ENCODE measurements at places on chromosomes 2 and 18.

DNA sequence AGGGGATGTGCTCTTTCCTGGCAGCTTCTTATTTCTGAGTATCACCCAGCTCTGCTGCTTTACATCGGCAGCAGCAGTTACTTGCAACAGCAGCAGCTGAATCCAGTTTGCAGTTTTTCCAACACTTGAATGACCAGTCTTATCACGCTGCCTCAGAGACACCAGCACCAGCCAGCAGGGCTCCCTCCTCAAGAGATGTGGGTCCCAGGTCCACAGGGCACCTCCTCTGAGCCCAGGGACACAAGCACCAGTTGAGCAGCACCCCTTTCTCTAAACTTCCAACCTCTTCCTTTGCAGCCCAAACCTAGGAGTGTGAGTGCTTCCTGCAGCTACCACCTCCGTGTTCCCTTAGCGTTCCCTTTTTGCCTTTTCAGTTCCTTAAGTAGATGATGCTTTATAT, 50.4 kb upstream of the YPEL5 start:
- no peak for DNase-seq

DNA sequence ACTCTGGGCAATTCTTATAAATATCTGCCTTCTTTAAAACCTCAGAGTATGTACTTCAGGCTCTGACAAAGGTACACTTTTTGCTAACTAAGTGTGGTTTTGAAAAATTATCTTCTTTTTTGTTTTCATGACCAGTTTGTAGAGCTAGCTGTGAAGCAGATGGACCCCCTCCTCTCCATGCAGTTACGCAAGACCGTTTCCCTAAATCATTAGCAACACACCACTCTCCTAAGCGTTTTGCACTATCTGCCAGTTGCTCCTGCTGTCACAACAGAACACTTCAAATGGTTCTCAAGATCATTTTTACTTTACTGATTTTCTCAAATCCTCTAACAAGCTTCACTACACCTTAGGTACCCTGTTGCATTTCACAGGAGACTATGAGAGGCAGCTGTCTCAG, 53.3 kb downstream of the GULP1 start:
- no peak for DNase-seq

DNA sequence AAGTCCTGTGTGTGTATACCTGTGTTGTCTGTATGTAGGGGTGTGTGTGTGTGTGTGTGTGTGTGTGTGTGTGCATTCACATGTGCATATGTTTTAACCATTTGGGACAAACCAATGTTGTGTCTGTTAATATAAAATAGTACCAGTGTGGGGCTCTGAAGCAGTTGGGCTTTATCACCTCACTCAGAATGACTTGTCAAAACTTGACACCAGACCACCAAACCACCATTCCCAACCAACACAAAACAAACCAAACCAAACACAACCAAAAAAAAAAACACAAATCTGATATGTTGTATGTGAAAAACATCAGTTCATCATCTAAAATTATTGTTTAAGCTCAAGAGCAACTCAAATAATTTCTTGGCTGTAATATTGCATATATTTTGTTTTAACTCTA, 42.1 kb downstream of the CALCRL start:
- no peak for DNase-seq

GRCh38 chr2:191250400-191250799, 5.2 kb downstream of the MYO1B start:
- no peak for DNase-seq

DNA sequence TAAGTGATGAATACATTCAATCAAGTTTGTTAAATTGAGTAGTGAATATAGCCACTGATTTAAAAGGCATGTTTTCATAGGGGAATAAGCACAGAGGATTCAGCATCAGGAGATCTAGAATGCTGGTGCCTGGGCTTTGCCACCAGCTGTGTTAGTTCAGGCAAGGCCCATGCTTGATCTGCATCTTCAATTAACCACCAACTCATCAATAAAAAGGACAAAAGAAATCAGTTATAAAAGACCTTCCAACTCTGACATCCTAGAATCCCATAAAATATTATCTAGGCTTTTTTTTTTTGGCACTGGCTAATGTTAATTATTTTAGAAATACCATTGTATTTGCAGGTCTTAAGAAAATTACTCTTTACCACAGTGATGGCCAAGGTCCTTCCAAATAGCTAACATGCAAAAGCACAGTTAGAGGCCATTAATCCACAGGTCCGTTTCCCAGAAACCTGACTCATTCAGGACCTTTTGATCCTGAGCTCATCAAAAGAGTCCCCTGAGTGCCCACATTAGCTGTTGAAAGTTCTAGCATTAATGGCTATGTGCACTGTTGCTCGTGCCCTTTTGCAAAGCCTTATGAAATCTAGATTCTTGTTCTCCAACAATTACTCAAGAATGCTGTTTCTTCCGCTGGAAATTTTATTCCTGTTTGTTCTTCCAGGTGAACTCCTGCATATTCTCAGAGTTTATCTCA, 170.0 kb downstream of the CYRIA start:
- no peak for DNase-seq

DNA sequence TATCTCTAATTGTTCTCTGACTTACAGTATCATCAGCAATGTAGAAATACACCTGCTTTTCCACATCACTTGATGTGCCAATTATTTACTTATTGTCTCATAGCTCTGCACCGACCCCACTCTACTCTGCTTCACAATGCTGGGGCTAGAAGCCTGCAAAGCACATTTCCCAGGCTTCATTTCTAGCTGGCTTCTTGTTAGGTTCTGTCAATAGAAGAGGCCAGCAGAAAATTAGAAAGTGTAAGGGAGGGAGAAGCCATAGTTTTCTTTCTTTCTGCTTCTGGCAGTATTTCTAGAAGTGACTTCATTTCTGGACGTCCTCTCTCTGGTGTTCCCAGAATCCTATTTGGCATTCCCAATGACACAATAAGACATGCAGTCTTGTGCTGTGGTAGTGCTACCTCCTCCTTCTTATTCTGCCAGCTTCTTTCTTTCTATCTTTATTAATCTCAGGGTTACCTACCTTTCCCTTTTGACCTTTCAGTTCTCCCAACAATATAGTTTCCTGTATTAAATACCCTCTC, 12.5 kb upstream of the TANC1 start:
- no peak for DNase-seq

DNA sequence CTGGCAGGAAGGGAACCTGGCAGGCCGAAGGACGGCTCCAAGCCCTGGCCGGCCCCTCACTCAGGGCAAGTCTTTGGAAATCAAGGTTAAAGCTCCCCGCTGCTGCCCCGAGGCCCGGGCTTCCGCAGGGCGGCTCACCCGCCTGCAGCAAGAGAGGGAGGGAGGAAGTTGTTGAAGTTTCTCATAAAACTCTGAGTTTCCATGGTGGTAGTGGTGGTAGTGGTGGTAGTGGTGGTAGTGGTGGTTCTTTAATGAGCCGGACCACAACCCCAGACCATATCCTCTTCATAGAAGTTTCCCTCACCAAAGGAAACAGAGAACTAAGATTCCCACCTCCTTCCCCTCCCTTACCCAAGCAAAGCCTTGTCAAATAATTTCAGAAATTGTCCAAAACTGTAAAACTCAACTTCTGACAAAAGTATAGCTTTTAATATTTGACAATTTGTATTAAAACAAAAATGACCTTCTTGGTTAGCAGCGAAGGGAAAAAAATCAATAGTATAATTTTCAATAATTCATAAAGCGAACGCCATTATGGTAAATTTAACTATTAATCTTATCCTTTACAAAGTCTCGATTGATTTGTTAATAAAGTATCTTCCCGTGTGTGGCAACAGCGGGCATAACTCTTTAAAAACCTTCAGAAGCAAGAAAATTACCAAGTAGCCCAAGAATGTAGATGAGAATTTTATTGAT, 1.5 kb upstream of the HOXD10 start:
- DNase-seq = no peak

GRCh38 chr2:8303322-8303832, 378.5 kb upstream of the ID2 start:
- peak; percentile 48 for DNase-seq

DNA sequence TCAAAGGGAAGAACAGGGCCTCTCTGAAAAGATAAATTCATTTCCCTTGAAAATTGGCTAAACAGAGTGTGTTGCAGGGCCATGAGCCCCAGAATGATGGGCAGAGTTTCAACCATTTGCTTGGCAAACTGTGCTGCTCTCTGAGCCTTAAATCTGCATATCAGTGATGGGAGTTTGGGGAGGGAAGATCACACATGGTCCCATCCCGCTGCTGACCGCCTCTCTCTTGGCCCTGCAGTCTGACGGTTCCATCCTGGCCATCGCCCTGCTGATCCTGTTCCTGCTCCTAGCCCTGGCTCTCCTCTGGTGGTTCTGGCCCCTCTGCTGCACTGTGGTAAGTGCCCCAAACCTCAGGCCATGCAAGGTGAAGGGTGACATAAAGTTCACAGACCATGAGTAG, 139.0 kb downstream of the ANTXR1 start:
- no peak for DNase-seq

- no peak for DNase-seq
Observed at GRCh38 chr2:105697781-105698449, 46.8 kb upstream of the NCK2 start.

DNA sequence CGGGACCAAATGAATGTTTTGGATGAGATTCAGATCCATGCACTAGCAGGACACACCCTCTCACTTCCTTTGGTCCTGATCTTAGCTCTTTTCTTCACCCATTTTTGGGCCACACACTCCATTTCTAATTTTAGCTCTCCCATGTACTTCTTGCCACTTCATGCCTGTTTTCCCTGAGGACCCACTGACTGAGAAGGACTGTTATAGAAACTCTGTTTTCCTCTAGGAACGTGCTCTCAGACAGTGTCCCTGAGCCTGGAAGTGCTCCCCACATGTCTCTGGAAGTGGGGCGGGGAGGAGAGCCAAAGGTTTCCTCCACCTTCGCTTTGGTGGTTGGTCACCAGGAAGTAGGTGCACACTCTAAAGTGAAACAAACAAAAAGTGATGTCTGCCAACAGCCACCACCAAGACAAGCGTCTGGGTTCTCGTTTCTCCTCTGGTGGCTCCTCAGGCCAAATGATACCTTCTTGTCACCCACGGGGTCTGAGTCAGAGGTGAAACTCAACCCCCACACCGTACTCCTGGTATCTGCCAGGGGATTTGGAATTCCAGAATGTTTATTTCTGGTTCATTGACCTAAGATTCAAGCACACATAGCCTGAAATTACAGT, 74.7 kb downstream of the MERTK start:
- DNase-seq = no peak

DNA sequence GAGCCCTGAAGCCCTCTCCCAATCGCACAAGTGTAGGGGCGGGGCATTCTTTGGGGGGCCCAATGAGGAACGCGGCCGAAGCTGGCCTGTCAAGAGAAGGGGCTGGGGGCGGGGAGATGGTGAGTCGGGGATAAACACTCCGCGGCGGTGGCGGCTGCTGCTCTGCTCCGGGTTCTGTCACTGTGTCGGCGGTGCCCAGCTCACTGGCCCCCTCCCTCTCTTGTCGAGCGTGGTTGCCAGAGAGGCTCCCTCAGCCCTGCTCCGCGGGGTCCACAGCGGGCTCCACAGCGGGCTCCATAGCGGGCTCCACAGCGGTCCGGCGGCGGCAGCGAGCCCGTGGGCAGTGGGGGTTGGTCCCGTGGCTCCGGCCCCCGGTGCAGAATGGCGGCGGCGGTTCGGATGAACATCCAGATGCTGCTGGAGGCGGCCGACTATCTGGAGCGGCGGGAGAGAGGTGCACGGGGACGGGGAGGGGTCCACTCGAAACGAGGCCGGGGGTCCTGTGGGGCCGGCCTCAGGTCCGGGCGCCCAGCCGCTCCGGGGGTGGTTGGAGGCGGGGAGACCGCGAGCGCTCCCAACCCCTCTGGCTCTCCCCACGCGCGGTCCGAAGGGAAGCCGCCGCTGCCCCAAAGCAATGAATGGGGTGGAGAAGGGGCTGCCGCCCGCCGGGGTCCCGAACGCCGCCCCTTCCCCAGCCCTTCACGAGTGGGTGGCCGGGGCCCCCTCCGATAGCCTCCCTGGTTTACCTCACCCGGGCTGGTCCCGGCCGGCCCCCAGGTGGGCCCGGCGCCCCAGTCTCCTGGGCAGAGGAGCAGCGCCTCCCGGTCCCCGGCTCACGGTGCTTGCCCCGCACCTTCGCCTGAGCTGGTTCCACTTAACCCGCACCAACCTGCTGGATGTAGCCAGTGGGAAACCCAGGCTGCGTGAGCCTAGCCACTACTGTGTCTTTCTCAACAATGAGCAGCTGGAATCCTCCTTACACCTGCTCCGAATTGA, at the start of gene MXD1:
Gene MXD1, plus strand, starts transcription at position 160 of the 996 bp plus-strand sequence. Its CDS starts 222 bp downstream, at position 382.
- no peak for DNase-seq
